ENCODE measurements at places on chromosomes 3 and 15. TPM values are rescaled to one million over a fixed set of nuclear protein-coding genes. Genes with fewer than 3 reads are reported as not detected.
A peak's percentile ranks its signal among the peaks of the same experiment; 100 is the strongest.

Gene CYP8B1
- total RNA-seq: not detected

Gene MNS1
- 5.1 TPM for total RNA-seq

GRCh38 chr15:80059786-80060355 lies 395 bp downstream of the ZFAND6 start:
- DNase-seq: no peak

Gene CD200
- 23.8 TPM for total RNA-seq

Gene PIGZ
- 5.4 TPM for total RNA-seq

GRCh38 chr3:134406331-134407238 lies 32.3 kb upstream of the AMOTL2 start:
- DNase-seq: peak; percentile 72

GRCh38 chr3:182007441-182007840 lies 295.7 kb downstream of the SOX2 start:
- DNase-seq: no peak

Gene CHCHD6
- 19.1 TPM for total RNA-seq

DNA sequence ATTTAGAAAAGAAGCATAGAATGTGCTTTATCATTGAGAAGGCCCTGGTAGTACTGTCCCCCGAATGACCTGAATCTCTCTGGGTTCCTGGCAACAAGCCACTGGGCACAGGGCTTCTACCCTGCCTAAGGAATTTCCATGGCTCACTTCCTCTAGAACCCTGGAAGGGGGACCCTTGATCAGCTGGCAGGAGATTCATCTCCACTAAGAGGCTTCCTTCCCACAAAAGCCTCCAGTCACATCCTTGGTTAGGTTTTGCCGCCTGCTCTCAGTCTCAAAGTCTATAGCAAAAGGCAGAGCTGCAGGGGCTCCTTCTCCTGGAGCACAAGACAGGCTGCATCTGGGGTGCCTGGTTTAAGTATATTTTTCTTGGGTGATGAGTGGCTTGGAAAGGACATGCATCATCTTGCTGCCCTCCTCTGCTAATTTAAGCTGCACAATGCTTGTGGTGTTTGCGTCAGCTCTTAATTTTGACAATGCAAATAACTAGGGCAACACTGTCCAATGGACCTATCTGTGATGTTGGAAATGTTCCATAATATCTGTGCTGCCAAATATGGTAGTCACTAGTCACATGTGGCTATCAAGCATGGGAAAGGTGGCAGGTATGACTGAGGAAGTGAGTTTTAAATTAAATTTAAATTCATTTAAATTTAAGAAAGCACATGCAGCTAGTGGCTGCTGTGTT lies 33.4 kb upstream of the RARRES1 start:
- DNase-seq: no peak

- no peak for DNase-seq
Observed at GRCh38 chr3:55775366-55776154, 288.5 kb upstream of the WNT5A start.

DNA sequence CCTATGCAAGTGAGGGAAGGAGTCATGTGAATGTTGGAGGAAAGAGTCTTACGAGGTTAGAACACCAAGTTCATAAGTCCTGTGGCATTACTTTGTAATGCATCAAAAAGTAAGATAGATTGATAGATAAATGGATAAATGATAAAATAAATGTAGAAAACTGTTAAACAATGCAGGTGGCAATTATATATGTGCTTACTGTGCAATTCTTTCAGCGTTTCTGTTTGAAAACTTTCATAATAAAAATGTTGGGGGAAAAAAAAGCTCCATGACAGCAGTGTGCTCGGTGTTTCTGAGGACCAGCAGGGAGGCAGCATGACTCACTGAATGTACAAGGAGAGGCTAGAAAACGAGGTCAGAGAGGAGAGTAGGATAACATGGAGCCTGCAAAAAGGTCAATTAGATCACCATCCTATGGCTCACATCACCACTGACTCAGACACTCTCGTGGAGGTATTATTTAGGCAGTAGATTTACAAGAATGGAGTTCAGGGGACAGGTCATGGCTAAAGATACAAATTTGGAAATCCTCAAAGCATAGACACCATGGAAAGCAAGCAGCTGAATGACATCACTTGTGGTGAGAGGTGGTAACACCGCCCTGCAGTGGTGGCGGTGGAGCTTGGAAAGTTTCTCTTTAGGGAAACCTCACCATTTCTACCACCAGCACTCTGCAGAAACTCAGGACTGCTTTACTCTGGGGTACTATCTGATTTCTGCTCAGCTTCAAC lies 219.8 kb downstream of the CTNNB1 start:
- no peak for DNase-seq

Gene ASB14
- not detected for total RNA-seq

GRCh38 chr3:100169201-100169920 lies 55.1 kb upstream of the FILIP1L start:
- no peak for DNase-seq

Gene NUTM1
- total RNA-seq: not detected

DNA sequence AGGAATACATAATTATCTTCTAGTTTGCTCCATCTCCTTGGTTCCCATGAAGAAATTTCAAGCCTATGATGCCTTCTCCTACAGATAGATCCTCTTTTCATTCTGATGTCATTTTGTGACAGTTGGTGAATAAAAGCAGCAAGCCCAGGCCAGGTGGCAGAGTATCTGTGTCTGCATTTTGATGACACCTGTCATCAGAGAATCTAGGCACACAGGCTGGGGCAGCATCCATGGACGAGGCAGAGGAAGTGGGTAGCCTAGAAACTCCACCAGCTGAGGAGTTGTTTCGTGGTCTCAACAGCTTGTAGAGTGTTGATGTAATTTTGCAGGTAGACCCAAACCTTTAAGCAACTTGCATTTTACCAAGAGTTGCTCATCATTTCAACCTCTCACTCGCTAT lies 269.8 kb downstream of the FEZF2 start:
- no peak for DNase-seq

DNA sequence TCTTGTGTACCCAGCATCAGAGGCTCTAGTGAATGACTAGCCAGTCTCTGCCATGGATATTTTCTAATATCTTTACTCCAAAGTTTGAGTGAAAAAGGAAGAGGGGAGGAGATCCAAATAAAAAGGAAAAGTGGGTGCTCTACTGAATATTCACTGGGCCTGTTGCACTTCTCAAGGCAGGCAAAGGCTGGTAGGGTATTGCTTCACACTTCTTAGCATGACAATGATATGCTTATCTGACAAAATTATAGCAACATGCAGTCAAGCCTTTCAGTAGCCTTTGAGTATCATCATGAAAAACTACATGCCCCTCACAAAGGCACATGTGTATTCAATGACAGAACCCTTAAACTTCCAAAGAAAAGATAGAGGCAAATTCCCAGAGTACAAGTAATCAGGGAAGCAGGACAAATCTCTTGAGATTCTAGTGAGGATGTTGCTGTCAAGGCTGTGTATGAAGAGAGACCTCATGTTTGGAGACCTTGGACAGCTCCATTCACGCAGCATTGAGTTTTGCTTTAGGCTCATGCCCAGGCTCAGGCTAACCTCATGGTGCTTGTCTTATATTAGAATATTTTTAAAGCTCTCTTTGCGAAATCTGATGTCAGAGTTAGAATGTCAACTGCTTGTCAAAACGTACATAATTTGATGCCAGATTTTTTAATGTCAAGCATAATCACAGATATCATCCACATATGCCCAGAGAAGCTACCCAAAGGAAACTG lies 506.9 kb downstream of the OCA2 start:
- DNase-seq: no peak

DNA sequence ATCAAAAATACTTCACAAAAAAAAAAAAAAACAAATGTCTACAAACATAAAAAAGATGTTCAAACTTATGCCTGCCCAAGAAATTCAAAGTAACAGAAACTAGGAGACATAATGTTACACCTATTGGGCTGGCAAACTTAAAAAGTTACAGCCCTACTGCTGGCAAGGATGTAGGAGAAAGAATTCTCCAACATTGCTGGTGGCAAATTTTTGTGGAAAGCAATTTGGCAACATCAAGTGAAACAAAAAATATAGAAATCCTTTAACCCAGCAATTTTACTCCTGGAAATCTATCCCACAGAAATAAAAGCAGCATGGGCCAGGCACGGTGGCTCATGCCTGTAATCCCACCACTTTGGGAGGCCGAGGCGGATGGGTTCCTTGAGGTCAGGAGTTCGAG lies 73.2 kb downstream of the STAG1 start:
- no peak for DNase-seq

- DNase-seq: peak; percentile 82
Observed at GRCh38 chr15:96324192-96324895, 6.2 kb upstream of the NR2F2 start.
